NCI-H510A (cell line): ENCODE measurements at places on chromosomes 3 and 15.

DNA sequence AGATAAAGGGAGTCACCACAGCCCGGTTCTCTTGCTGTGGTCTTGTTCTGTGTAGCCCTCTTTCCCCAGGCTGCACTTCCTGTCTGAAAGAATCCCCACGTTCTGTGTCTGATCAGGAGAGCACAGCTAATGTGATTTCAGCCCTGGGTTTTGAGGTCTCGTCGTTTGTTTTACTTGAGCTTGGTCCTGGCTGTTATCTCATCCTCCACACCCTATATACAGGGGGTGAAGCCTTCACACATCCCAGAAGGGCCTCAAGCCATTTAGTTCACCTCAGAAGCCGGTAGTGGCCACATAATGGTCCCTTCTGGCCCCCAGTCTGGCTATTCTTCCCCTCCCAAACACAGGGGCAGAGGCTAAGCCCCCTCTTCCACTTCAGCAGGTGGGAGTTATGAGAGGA is 115.6 kb downstream of the PDE8A start:
- no peak for DNase-seq

DNA sequence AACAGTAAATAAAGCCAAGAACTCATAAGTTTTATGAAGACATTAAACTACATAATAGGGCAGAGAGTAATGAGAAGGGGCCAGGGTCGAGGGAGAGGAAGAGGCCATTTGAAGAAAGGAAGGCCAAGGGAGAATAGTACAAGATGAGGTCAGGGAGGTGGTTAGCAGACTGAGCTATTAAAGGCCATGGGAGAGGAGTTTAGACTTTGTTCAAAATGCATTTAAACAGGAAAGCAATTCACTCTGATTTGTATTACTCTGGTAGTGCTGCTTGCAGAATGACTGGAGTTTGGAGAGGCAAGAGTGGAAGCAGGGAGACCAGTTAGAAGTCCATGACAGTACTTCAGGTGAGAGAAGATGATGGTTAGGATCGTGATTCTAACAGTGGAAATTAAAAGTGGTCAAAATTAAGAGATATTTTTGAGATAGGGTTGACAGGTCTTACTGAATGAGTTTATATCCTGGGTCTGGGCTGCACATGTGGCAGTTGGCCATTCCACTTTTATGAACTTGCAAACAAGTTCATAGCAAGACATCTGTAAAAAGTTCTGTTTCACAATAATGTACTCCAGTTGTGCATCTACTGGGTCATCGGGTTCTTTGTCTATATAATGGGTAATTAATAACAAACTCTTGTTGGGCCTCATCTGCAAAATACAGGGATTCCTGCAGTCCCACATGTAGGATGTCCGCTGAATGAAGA is 16.3 kb downstream of the PPP2R3A start:
- DNase-seq = no peak

DNA sequence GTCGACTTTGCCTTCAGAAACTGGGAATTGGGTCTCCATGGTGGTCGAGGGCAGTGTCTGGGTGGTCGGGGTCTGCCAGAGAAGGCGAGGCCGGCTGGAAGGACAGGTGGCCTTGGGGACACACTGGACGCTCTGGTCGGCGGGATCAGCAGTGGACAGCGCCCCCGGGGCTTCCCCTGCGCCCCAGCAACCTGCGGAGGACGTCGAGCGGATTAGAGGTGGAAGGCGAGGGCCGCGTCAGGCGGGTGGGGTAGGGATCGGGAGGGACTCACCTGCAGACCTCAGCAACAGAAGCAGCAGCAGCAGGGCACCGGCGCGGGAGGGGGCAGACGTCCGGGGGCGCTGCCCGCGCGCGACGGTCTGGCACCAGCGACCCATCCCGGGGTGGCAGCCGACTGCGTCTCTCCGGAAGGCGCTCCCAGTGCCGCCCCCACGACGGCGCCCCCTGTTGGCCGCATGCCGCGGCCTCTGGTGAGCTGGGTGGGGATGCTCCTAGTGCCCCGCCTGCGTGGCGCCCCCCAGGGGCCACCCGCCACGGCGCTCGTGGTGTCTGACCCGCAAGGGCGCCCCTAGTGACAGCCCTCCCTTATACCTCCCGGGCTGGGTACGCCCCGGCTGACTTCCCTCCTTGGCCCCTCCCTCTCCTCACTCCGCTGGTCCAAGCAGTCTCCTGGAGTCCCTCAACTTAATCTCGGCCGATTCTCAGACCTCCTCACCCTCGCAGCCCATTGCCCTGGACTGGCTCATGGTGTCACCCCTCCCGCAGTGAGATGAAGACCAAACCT is at the start of gene PRSS50:
Gene PRSS50 (minus strand): TSS at position 423 of the 785 bp plus-strand sequence. CDS start 45 bp downstream, at position 378.
- no peak for DNase-seq

- no peak for DNase-seq
These were observed 422.2 kb downstream of the GBE1 start for GRCh38 chr3:81339040-81339845.

GRCh38 chr3:179723617-179724016 is 70.8 kb downstream of the USP13 start:
- DNase-seq = no peak

DNA sequence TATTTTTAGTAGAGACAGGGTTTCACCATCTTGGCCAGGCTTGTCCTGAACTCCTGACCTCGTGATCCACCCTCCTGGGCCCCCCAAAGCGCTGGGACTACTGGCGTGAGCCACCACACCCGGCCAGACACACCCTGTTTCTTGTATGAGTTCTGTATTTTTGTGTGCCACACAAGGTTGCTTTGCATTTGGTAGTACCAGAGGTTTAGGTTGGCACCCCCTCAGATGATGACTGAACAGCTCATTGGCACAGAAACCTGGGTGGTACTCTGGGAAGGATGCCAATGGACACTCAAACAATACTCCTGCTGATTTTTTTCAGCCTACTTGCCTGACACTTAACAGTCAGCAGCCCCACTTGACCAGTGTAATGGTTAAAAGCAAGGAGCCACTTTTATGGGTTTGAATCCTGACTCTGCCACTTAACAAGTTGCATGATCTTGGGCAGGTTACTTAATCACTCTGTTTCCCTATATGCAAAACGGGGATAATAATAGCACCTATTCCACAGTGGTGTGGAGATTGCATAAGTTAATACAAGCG is 39.2 kb upstream of the BCL2A1 start:
- DNase-seq = no peak

GRCh38 chr3:52025453-52025852 is 29.8 kb upstream of the RPL29 start:
- DNase-seq = no peak
